ENCODE measurements at places on chromosomes 4 and X. TPM values are rescaled to one million over a fixed set of nuclear protein-coding genes. Genes with fewer than 3 reads are reported as not detected.
A peak's percentile ranks its signal among the peaks of the same experiment; 100 is the strongest.

DNA sequence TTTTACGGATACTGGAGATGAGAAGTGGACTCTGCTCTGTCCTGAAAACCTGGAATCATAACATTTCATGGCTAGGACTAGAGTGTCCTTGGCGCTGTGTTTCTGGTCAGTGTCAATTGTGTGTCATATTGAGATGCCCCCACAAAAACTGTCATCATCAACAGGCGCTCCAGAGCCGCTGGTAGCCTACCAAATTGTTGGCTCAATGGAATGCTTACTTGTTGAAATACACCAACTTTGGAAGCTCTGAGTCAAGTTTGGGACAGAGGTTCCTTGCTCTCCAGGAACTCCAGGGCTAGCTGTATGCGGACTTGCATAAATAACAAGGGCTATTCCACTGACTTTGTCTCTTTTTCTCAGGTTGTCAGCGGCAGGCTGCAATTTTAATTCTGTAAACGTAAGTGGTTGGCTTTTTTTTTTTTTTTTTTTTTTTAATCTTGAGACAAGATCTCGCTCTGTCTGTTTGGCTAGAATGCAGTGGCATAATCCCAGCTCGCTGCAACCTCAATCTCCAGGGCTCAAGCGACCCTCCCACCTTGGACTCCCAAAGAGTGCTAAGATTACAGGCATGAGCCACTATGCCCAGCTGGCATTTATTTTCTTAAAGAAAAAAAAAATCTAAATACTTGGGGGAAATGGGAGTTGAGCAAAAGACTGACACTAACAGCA is 871 bp upstream of the HPGD start:
- DNase-seq, result no peak
- H3K36me3 ChIP-seq, result no peaks in the 10 kb centered on the region
- peak overlapping the region; percentile 59 for H3K4me3 ChIP-seq
- peak overlapping the region; percentile 38 for H3K27ac ChIP-seq
- H3K27me3 ChIP-seq, result no peaks in the 10 kb centered on the region
- no peaks in the 10 kb centered on the region for H3K4me1 ChIP-seq

GRCh38 chrX:153633048-153633447 is 14.0 kb upstream of the DUSP9 start:
- H3K36me3 ChIP-seq, result no peaks in the 10 kb centered on the region
- no peak for DNase-seq
- H3K27ac ChIP-seq, result no peak overlapping the region
- H3K27me3 ChIP-seq, result no peaks in the 10 kb centered on the region

GRCh38 chr4:181897935-181898334 is 345.3 kb upstream of the TENM3 start:
- no peaks in the 10 kb centered on the region for H3K4me1 ChIP-seq
- DNase-seq, result no peak
- H3K36me3 ChIP-seq, result no peaks in the 10 kb centered on the region

GRCh38 chrX:40174854-40175510 is 77.2 kb upstream of the BCOR start:
- H3K4me3 ChIP-seq, result peak overlapping the region; percentile 72
- peak; percentile 59 for DNase-seq
- H3K4me1 ChIP-seq, result peaks cover 27% of the 10 kb centered on the region
- H3K36me3 ChIP-seq, result no peaks in the 10 kb centered on the region

GRCh38 chrX:48983896-48984295 is 12.3 kb upstream of the KCND1 start:
- H3K4me1 ChIP-seq, result no peaks in the 10 kb centered on the region
- DNase-seq, result no peak
- no peak overlapping the region for H3K27ac ChIP-seq
- no peak overlapping the region for H3K4me3 ChIP-seq

- H3K27ac ChIP-seq, result no peak overlapping the region
- no peaks in the 10 kb centered on the region for H3K36me3 ChIP-seq
- H3K4me3 ChIP-seq, result no peak overlapping the region
These were observed 22.1 kb upstream of the NDNF start for GRCh38 chr4:121094297-121094966.

DNA sequence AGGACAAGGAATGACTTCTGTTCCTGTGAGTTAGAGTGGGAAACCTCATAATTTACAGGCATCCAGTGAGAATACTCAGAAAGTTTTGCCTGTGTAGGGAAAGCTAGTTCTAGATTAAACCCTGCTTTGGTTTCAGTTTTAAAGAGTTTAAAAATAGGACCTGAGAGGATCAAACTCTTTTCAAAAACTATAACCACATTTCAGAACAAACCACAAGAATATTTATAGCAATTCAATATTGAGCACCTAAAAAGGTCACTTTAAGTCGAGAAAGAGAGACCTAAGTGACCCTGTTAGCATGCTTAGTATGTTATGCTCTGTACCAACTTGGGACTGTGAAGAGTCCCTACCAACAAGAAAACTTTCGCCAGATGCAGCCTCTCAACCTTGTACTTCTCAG is 17.4 kb upstream of the PWWP3B start:
- no peak overlapping the region for H3K27ac ChIP-seq
- DNase-seq, result no peak
- H3K4me3 ChIP-seq, result no peak overlapping the region

GRCh38 chr4:181281451-181281850 is 961.8 kb upstream of the TENM3 start:
- no peak for DNase-seq
- H3K27me3 ChIP-seq, result no peaks in the 10 kb centered on the region
- H3K4me1 ChIP-seq, result no peaks in the 10 kb centered on the region

DNA sequence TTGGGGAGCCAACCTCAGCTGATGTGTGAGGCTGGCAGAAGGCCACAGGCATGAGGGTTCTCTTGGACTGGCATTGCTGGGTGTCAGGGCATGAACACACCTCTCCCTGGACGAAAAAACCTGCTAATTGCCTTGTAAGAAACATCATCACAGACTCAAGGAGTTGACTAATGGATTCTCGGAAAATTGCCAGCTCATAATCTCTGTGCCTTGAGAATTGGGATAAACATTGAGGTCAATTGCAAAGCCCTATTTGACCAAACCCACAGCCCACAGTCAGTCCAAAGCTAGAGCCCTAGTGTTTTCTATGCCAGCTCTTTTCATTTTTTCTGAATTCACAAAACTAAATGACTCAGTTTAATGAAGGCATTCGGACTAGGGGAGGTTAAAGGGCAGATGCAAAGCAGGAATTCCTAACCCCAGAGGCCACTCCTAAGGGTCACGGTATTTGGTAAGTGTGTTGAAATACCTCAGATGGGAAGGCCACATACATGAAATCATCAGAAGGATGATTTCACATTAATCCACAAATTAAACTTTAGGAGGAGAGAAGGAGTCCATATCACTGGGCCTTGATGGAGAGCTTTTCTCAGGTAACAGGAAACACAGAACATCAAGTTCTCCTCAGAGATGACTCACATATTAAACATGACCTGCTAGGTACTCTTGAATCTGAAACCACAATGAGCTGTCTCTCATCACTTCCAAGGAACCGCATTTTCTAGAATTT is 39.0 kb upstream of the RASL11B start:
- H3K4me3 ChIP-seq, result no peak overlapping the region
- H3K27me3 ChIP-seq, result no peaks in the 10 kb centered on the region
- no peaks in the 10 kb centered on the region for H3K4me1 ChIP-seq
- H3K36me3 ChIP-seq, result no peaks in the 10 kb centered on the region
- H3K27ac ChIP-seq, result no peak overlapping the region

DNA sequence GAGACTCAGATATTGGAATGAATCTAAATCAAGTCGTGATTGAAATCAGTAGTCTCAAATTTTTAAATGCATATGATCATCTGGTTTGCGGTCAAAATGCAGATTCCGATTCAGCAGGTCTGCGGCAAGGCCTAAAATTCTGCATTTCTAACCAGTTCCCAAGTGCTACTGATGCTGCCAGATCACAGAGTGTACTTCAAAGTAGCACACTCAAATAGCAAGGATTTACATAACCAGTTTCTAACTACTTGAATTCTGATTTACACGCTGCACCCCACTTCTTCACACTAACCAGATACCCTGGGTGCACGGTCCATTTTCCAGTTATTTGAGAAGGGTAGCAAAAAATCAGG is 752 bp downstream of the MBTPS2 start:
- no peaks in the 10 kb centered on the region for H3K36me3 ChIP-seq
- no peaks in the 10 kb centered on the region for H3K4me1 ChIP-seq
- no peaks in the 10 kb centered on the region for H3K27me3 ChIP-seq
- DNase-seq, result no peak

DNA sequence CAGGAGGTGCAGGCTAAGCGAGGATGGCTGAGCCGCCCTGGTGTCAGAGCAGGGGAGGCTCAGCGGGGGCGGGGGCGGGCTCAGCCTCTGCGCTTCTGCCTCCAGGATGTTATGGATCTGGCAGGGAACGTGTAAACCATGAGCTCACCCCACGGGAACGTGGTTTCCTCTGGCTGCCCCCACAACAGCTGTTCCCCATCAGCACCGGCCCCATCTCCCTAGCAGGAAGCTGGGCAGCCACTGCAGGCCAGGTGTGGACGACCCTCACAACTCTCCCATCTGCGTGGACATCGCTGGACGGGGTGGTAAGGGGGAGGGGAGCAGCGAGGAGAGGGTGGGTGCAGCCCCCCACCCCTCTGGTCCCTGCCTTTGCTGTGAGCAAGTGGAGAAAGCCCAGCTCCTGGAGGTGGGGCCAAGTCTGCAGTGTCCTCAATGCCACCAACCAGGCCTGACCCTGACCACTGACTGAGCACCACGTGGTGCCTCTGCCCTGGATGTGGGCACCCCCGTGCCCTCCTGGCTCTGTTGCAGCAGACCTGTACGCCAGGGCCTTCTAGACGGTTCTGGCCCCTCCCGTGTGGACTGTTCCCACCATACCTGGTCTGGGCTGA is 28.1 kb upstream of the SPON2 start:
- H3K36me3 ChIP-seq, result peaks cover 8% of the 10 kb centered on the region
- no peaks in the 10 kb centered on the region for H3K27me3 ChIP-seq
- peak overlapping the region; percentile 81 for H3K27ac ChIP-seq
- H3K4me3 ChIP-seq, result peak overlapping the region; percentile 59

- DNase-seq, result no peak
- H3K4me1 ChIP-seq, result peaks cover 14% of the 10 kb centered on the region
- peaks cover 2% of the 10 kb centered on the region for H3K36me3 ChIP-seq
- no peaks in the 10 kb centered on the region for H3K27me3 ChIP-seq
These were observed 804 bp downstream of the OSTC start for GRCh38 chr4:108651014-108651791.

DNA sequence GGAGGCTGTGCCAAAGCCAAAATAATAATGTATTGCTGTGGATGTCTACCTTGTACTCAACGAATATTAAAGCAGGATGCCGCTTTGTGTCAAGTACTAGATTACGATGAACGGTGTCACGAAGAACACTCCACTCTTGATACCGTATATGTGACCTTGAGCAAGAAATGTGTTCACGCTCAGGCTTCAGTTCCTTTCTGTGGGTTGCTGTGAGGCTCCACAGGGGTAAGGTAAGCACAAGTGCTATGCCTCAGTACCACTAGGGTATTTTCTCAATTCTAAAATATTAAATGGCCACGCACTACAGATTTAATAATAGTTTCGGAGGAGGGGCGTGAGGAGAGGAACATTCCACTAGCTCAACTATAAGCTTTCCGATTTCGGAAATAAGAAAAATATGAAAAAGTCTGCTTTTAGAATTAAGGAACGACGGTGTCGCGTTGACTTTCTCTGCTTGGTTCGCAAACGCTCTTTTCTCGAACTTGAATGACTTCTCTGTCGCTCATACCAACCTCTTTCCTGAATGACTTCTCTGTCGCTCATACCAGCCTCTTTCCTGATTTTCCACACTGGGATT is 607 bp upstream of the SCOC start:
- no peak for DNase-seq
- no peaks in the 10 kb centered on the region for H3K36me3 ChIP-seq
- H3K27me3 ChIP-seq, result no peaks in the 10 kb centered on the region
- H3K4me3 ChIP-seq, result peak overlapping the region; percentile 88

DNA sequence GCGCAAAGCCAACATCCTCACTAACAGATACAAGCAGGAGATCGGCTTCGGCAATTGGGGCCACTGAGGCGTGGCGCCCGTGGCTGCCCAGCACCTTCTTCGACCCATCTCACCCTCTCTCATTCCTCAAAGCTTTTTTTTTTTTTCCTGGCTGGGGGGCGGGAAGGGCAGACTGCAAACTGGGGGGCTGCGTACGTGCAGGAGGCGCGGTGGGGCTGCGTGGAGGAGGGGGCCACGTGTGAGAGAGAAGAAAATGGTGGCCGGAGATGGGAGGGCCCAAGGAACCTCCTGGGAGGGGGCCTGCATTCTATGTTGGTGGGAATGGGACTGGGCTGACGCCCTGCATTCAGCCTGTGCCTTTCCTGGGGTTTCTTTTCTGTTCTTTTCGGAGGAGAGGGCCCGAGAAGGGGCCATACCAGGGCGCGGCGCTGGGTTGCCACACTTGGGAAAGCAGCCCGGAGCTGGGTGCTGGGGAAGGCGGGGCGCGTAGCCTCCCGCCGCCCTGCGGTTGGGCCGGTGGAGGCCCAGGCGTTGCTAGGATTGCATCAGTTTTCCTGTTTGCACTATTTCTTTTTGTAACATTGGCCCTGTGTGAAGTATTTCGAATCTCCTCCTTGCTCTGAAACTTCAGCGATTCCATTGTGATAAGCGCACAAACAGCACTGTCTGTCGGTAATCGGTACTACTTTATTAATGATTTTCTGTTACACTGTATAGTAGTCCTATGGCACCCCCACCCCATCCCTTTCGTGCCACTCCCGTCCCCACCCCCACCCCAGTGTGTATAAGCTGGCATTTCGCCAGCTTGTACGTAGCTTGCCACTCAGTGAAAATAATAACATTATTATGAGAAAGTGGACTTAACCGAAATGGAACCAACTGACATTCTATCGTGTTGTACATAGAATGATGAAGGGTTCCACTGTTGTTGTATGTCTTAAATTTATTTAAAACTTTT is 4.5 kb downstream of the MID1IP1 start:
- H3K27me3 ChIP-seq, result no peaks in the 10 kb centered on the region
- peak overlapping the region; percentile 67 for H3K4me3 ChIP-seq
- peaks cover 30% of the 10 kb centered on the region for H3K4me1 ChIP-seq

The ABLIM2 gene
- total RNA-seq, result 0.72 TPM

The TMEM184C gene
- 31.6 TPM for total RNA-seq

The PDE5A gene
- 0.44 TPM for total RNA-seq

The TAF7L gene
- not detected for total RNA-seq

The TREX2 gene
- total RNA-seq, result 2.3 TPM

The TMPRSS11F gene
- not detected for total RNA-seq

The SYAP1 gene
- 18.9 TPM for total RNA-seq

The RNF150 gene
- not detected for total RNA-seq

The FMR1NB gene
- not detected for total RNA-seq

The SRPX2 gene
- not detected for total RNA-seq

The NUDT10 gene
- total RNA-seq, result 0.92 TPM

All from CD8-positive, alpha-beta memory T cell (primary cell).